ENCODE measurements at places on chromosomes 12 and 14. TPM values are rescaled to one million over a fixed set of nuclear protein-coding genes. Genes with fewer than 3 reads are reported as not detected.

The OASL gene
- not detected for total RNA-seq

The MGAT4C gene
- total RNA-seq: not detected

The SPATA7 gene
- total RNA-seq: 11.2 TPM

DNA sequence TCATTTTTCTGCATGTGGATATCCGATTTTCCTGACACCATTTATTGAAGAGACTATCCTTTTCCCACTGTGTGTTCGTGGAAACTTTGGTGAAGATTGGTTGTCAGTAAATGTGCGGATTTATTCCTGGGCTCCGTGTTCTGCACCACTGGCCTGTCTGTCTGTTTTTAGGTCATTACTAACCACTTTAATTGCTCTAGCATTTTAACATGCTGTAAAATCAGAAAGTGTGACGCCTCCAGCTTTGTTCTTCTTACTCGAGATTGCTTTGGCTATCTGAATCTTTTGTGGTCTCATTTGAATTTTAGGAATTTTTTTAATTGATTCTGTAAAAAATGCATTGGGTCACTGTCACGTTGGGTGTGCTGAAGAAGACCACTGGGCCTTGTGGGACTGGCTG lies 1458.7 kb downstream of the AACS start:
- DNase-seq: no peak

- DNase-seq: no peak
These were observed 73.9 kb downstream of the RPS6KA5 start for GRCh38 chr14:90986510-90986909.

GRCh38 chr12:62205346-62205745 lies 54.9 kb upstream of the USP15 start:
- DNase-seq: no peak

DNA sequence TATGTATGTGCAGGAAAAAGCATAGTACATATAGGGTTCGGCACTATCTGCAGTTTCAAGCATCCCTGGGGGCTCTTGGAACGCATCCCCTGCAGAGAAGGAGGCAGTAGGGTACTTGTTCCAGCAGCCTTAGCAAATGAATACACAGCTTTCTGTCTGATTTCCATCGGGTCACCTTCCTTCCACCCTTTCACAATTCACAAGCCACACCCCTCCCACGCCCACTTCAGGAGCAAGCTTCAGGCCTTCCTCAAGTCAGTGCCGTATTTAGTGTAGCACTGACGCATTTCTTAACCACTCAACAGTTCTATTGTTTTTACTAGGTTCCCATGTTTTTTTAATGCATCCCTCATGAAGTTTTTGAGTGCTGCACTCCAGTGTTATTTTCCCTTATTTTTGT lies 64.2 kb downstream of the CLMN start:
- DNase-seq: no peak

DNA sequence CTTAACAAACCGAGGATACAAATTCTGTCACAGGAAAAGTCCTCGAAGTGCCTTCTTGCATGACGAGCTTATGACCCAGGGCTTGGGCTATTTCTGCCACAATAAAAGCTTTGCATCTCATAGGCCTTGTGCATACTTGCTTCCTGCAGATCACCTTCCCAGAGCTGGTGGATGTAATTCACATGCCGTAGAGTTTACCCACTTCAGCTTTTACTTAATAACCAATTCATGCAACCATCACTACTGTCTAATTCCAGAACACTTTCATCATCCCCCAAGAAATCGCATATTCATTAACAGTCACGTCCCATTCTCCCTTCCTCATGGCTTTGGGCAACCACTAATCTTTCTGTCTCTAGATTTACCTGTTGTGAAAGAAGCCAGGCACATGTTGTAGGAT lies 9.0 kb upstream of the BDKRB1 start:
- no peak for DNase-seq

GRCh38 chr14:69443296-69443805 lies 41.2 kb upstream of the PLEKHD1 start:
- DNase-seq: no peak

- DNase-seq: no peak
These were observed 11.3 kb upstream of the RABGGTA start for GRCh38 chr14:24282736-24283135.

GRCh38 chr12:15336768-15337553 lies 14.7 kb downstream of the PTPRO start:
- no peak for DNase-seq
